Cardiac fibroblast (primary cell): ENCODE measurements at places on chromosomes 1 and 21.

GRCh38 chr1:35122311-35122710 lies 43.1 kb downstream of the ZMYM1 start:
- peak; percentile 30 for DNase-seq

- peak; percentile 61 for DNase-seq
Observed at GRCh38 chr1:162994921-162995320, 74.2 kb upstream of the RGS4 start.

DNA sequence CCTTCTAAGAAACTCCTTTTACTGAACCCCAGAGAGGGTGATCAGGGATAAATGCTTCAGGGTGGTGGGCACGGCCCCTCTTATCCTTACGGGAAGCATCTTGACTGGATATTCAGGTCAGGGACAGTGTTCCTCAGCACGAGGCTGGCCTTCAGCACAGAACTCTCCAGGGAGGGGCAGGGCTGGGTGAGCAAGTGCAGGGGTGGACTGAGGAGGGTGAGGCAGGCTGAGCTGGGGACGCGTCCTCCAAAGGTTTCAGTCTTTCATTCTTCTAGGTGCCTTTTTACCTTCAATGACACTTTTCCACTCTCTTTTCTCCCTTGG lies 52.3 kb downstream of the RASSF5 start:
- no peak for DNase-seq

GRCh38 chr1:152003846-152004442 lies 10.3 kb upstream of the S100A10 start:
- DNase-seq: no peak

GRCh38 chr1:44521378-44522080 lies 116.5 kb downstream of the RNF220 start:
- no peak for DNase-seq

GRCh38 chr1:243792891-243793290 lies 57.2 kb downstream of the AKT3 start:
- DNase-seq: no peak

DNA sequence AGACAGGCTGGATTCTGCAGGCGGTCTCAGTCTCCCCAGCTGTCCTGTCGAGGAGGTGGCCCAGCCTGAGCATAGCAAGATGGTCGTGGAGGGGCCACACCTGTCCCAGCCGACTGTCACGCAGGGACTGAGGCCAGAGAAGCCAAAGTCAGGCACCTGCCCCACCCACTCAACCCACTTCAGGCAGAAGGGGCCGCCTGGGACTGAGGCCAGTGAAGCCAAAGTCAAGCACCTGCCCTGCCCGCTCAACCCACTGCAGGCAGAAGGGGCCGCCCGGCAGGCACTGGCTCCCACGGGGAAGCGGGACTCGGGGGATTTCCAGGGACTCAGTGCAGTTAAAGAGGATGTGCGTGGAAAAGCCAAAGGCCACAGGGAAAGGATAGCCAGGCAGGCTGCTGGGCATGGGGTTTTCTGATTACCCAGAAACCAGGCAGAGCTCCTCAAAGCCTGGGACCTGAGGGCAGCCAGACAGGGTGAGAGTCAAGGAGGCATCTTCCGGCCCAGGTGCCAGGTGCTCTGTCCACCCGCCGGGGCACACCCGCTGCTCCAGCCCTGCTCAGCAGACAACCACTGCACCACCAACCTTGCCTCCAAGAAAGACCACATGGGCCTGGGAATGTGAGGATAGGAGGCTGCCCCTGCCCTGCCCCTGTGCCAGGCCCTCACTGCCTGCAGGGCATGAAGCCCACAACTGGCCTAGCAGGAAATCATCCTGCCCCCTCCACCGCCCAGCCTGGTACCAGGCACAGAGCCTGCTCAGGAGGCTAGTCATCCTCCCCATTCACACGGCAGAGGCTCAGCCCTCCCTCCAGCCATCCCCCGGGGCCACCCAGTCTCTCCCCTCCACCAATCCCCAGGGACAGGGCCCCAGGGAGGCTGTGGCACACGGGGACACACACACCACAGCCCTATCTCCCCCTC lies 41.0 kb downstream of the MEGF6 start:
- no peak for DNase-seq

DNA sequence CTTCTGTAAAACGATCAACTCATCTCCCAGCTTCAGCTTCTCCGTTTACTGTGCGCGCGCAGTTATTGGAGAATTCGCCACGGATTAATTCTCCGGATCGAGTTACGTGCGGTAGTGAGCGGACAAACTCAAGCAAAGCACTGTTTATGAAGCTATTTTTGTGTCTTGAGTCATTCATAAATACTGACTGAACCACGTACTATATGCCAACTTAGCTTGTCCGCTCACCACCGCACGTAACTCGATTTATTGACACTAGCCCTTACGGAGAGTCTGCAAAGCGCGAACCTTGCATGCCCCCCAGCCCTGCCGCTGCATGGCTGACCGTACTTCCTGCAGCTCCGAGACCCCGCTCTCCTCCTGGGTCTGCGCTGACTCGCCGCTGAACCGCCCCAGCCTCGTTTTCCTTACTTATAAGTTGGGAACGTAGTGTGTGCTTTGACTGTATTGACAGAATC lies 773 bp downstream of the CHD1L start:
- no peak for DNase-seq

- DNase-seq: peak; percentile 56
Observed at GRCh38 chr1:76942549-76942948, 75.3 kb downstream of the ST6GALNAC5 start.

GRCh38 chr1:117633068-117633345 lies 27.2 kb downstream of the TENT5C start:
- no peak for DNase-seq

DNA sequence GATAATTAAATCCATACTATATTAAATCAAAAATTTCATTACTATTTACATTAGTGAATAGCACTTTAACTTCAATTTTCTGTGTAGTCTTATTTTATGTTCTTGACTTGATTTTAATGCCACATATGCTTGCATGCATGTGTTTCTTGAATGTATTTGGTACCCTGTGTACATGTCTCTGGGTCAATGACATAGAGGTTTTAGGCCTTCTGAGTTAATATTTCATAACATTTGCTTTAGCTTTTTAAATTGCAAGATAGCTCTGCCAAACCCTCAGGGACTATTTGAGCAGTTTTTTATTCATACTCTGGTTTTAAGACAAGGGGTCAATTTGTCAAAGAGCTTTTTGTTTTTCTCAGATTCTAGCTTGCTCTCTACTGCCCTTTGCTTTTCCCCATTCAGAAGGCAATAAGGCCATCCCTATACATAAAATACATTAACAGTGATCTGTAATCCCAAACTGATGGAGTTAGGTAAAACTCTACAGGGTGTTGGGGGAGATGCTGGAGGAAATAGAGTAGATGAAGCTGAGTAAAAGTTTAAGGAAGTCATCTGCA lies 5.0 kb downstream of the MLLT11 start:
- no peak for DNase-seq

DNA sequence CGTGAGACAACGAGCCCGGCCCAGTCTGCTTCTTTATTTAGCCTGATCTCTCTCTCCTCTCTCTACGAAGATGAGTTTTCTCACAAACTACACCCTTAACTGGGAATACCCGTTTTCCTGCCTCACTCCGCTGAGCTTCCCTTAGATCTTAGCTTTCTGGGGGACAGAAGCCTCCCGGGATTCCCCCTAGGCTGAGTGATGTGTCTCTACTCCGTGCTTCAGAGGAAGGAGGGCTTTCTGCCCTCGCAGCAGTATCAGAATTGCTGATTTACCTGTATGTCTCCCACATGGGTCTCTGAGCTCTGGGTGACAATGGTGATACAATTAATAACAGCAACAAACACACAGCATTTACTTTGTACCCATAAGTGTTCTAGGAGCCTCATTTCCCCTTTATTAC lies 1.0 kb downstream of the ZBTB17 start:
- no peak for DNase-seq

GRCh38 chr1:61953076-61953789 lies 211.0 kb downstream of the PATJ start:
- DNase-seq: no peak

- peak; percentile 18 for DNase-seq
Observed at GRCh38 chr1:118948351-118948750, 39.8 kb downstream of the TBX15 start.

- no peak for DNase-seq
Observed at GRCh38 chr1:14392859-14393365, 205.6 kb upstream of the KAZN start.

- peak; percentile 50 for DNase-seq
Observed at GRCh38 chr1:8155528-8156186, 129.5 kb upstream of the ERRFI1 start.

DNA sequence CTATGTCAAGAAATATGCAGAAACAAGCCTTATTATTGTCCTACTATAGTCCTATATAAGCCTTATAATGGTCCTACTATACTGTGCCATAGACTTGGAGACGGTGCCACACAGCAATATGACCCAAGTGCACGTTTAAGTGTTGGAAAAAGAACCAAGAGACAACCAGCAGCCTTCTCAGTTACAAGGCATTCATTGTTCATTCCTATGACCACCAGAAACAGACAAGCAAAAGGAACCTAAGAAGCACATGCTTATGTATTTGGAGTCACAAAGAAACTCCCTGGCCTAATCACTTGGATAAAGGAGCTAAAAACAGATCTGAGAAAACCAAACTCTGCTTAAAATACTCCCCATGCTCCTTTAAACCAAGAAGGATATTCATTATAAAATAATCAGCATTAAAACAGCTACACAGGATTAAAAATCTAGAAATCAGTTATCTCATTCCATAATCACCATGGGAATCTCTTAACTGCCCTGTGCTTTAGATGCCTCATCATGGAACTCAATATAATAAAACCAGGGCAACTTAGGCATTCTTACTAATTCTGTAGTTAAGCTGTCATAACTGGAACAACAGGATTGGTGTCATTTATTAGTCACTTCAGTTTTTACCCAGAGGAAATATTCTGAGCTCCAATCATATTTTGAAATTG lies 7.0 kb downstream of the COLGALT2 start:
- no peak for DNase-seq

- no peak for DNase-seq
Observed at GRCh38 chr1:67018574-67018973, 35.4 kb downstream of the SLC35D1 start.

DNA sequence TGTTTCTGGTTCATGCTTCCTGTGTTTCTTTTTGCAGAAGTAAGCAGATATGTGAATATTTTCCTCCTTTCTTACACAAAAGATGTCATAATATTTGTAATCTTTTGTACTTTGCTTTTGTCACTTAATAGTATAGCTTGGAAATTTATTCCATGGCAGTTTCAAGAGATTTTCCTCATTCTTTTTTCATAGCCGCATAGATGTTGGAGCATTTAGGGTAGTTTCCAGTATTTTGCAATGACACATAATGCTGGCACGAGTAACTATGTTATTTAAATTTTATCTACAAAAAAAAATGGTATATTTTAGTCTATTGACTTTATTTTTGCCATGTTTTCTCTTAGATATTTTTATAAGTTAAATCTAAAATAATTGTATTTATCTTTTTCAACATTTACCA lies 40.7 kb downstream of the AGO3 start:
- peak; percentile 35 for DNase-seq

DNA sequence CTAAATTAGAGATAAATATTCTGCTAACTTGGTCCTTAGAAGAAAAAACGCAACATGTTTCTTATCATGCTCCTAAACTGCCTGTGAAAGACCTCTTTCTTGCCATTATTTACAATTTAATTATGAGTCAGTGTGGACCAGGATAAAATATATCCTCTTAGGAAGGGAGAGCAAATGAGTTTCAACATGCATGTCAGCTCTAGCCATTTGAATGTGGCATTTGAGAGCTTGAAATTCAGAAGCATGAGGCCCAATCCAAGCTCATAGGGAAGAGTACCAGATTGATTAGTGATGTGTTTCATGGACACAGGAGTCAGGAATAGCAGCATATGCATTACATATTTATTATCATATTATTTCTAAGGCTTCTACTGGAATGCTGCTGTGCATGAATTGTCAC lies 39.3 kb downstream of the TBX15 start:
- DNase-seq: peak; percentile 11

- no peak for DNase-seq
Observed at GRCh38 chr1:185432948-185433347, 115.9 kb upstream of the IVNS1ABP start.

DNA sequence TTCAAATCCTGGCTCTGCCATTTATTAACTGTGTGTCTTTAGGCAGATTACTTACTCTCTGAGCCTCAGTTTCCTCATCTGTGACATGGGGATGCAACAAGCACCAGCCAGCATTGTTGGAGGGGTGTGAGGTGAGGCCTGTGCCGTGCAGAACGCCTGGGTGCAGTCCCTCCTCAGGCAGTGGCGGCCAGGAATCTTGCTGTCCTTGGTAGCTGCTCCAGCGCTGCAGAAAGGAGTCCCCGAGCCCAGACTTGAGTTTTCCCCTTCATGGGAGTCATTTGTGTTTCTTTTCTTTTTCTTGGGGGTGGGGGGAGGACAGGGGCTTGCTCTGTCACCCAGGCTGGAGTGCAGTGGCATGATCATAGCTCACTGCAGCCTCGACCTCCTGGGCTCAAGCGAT lies 46.6 kb downstream of the DISP3 start:
- no peak for DNase-seq
